ENCODE measurements at places on chromosomes 2 and 18.

GRCh38 chr2:75801234-75801982 lies 90.7 kb upstream of the GCFC2 start:
- DNase-seq, result no peak

DNA sequence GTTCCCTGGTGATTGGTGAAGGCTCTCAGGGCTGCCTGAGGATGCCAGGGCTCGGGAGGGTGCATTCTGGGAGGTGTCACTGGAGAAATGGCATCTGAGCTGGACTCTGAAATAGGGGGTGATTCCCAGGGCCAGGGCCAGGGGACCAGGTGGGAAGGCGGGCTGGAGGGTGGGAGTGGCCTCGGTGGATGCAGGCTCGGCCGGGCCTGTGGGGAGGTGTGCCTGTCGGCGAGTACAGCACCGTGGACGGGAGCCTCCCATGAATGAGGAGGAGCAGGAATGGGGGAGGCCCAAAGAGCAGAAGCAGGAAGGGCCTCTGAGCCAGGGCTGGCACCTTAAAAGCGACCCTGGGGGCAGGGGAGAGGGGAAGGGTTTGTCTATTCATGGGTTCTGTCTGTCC lies 116.8 kb downstream of the GBX2 start:
- no peak for DNase-seq

GRCh38 chr2:11160731-11161455 lies 5.6 kb downstream of the SLC66A3 start:
- no peak for DNase-seq

DNA sequence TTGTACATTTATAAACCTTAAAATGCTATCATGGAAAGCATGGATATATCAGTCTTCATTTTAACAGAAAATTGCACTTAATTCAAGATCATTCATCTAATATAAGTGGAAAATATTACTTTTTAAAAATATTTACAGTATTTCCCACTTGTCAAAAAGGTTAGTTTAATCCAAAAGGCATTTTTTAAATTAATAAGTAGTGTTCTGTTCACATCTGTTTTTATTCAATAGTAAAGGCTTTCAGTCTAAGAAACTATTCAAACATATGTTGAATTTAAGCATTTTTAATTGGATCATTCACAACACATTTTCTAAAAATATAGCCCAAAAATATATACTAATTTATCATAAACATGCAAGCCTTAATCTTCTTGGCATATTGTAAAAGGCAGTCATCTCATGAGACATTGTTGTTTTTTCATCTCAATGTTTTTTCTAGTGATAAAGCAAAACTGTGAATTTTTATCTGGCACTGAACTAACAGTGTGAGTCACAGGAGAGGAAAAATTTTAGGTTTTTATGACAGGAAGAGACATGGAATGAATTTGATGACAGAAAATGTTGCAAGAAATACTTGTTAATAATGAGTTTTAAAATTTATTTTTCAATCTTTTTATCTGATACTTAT lies 1642.5 kb upstream of the TMEFF2 start:
- no peak for DNase-seq

DNA sequence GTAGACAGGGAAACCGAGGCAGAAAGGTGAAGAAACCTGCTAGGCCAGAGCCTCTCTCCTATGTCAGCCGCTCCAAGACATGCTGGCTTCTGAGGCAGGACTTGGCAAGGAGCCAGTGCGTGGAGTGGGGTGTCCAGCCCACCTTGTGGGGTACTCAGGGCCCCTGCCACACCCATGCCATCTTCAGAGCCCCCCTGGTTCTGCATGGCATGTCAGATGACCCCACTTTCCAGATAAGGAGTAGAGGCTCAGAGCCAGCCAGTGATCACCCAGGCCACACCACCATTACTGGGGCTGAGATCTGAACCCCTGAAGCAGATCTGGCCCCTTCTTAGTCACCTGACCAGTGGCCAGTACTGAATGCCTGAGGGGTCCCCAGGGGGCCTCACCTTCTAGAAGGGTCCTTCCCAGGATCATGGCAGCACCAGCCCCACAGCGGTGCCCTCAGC lies 14.7 kb downstream of the CROCC2 start:
- DNase-seq, result peak; percentile 62
